ENCODE measurements at places on chromosomes 3 and 15.

DNA sequence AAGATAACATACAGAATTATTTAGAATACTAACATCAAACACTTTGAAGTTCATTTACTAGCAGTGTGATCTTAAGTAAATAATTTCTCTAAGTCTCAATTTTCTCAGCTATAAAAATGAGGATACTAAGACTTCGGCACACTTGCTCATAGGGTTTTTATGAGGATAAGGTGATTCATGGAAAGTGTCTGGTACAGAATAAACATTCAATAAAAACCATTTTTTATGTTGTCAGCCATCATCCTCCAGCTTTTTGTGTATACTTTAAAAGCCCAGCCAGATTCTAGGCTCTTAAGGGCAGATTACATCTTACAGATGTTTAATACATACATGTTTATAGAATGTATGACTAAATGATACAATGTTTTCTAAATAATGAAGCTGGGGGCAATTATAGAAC, 56.8 kb downstream of the FEZF2 start:
- no peak for DNase-seq

GRCh38 chr3:183789826-183790225, 35.6 kb downstream of the MAP6D1 start:
- DNase-seq = no peak

DNA sequence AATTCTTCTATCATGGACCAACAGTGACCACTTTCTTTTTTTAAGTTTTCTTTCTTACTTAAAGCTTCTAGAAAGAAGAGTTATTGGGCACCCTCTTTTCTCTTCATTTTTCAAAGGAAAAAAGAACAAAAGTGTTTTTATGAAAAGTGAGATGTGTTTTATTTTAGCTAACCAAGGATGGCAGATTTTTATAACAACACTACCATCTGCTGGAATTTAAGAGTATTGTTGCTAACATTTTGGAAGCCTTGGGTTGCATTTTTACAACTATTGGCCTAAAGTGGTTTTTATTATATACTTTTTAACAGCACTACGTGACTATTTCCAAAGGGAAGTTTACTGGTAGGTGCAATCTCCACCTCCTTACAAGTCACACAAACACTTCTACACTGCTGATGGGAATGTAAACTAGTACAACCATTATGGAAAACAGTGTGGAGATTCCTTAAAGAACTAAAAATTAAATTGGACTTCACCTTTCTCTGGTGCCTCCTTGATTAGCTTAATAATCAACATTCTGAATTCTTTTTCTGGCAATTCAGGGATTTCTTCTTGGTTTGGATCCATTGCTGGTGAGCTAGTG, 237.7 kb upstream of the AGTR1 start:
- no peak for DNase-seq

DNA sequence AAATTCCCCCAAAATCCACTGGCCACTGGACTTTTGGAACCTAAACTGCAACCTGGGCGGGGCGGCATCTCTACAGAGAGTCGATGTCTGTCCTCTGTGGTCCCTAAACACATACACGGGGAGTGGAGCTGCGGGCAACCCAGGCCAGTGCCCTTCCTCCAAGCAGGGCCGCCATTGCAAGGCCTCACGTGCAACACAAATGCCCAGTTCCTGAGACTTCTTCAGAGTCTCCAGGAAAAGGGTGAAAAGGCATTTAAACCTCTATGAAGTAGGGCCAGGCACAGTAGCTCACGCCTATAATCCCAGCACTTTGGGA, 4.9 kb downstream of the MUC4 start:
- DNase-seq = no peak

DNA sequence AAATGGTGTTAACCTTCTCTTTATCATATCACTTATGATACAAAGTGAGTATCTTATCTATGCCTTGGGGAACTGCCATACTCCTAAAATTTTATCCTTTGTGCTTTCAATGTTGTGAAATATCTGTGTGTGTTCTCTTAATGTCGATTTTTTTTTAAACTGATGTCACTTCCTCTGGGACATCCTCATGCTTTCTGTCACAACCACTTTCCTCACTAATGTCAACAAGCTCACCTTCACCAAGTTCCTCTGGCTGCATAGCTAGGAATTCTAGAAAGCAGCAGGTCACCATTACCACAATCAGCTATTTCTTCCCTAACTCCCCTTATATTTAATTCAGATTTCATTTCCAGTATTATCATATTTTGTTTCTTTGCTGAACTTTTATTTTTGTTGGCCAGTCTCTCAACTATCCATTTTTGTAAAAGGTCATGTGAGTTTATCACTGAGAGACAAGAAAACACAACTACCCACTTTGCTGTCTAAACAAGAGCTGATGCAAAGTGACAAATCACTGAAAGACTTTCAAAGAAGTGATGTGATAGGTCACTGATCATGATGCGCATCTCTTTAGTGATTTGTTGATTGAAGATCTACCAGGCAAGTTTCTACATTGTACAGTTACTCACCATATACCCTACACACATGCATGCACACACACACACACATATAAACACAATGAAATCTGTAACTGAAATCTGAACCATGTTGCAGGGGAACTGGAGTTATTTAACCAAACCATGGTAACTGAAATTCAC, 369.0 kb downstream of the ULK4 start:
- DNase-seq = no peak

DNA sequence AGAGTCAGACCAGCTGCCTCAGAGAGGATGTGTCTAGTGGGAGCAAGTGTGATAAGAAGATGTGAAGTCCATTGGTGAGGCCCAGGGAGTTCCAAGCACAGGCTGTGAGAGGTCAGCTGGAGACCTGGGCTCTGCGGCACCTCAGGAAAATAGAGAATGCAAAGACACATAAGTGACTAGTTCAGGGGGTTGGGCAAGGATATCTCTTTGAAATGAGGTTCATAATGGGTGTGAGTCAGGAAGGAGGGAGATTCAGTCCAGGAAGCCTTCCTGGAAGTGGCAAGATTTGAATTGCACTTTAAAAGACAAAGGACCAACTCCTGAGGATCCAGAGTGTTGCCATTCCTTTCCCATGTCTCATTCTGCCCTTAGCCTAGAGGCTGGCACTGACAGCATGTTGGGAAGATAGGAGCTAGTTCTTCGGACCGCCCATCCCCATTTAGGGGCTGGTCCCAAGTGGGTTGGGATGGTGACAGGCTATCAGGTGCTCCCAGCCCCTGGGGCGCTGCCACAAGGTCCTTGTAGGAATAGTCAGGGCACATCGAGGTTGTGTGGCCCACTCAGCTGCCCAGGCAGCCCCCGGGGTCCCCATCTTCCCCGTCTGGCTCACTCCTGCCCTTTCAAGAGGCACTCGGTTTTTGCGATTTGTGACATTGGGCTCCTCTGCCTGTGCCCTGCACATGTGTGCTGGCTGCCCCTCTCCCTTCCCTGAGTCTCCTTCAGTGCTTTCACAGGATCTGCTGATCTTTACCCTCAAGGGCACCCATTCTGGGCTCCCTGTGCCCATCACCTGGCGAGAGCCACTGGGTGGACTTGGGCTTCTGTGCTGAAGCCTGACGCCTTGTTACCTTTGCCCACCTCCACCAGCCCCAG, 23.7 kb downstream of the ESYT3 start:
- DNase-seq = no peak

- no peak for DNase-seq
Observed at GRCh38 chr3:120170223-120170622, 76.0 kb upstream of the GSK3B start.

DNA sequence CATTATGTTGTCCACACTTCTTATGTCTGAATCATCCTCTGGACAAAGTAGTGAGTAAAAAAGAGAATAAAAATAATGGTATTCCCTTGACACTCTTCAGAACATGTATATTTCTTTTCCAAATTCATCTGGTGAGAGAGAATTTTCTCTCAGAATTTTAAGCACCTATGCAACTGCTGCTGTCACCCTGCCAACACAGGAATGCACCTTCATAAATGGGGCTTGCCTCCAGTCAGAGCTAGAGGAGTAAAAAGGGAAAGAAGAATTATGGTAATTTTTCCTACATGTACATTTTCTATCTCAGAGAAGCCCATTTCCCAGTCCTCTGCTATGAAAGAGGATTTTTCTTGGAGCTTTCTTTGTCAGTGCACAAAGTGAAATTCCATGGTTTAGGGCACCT, 92.2 kb upstream of the ALCAM start:
- DNase-seq = no peak

GRCh38 chr15:25890529-25890928, 27.4 kb upstream of the ATP10A start:
- DNase-seq = no peak

DNA sequence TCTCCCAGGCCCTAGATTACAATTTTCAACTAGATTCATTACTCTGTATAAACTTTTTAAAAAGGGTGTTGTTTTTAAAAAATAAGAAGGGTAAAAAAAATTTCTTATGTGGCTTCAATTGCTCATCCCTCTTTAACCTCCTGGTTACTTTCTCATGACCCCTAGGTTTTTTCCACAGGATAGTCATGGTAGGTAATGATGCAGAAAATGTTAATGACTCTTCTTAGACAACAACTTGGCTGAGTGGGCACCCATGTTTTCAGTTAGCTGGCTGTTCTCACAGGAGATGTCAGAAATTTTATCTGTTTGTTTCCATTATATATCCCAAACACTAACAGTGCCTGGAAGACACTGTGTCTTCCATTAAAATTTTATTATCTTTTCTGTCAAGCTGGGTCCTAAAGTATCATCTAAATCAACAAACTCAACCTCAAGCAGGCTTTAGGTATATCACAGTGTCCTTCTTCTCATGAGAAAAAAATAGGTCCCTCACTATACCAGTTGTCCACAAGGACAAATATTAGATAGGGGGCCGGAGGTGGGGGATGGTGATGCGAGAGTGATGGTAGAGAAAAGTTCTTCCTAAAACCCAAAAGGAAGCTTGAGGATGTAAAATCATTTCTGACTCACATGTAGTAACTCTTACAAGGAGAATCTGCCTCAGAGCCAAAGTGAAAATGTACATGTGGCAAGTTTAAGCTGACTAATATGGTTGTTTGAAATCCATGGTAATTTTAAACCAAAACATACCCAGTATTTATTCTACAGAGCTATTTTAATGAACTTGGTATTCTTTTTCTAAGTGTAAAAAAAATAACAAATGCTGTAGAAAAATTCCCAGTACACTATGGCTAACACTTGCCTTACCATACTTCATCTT, 43.3 kb downstream of the PLOD2 start:
- no peak for DNase-seq

DNA sequence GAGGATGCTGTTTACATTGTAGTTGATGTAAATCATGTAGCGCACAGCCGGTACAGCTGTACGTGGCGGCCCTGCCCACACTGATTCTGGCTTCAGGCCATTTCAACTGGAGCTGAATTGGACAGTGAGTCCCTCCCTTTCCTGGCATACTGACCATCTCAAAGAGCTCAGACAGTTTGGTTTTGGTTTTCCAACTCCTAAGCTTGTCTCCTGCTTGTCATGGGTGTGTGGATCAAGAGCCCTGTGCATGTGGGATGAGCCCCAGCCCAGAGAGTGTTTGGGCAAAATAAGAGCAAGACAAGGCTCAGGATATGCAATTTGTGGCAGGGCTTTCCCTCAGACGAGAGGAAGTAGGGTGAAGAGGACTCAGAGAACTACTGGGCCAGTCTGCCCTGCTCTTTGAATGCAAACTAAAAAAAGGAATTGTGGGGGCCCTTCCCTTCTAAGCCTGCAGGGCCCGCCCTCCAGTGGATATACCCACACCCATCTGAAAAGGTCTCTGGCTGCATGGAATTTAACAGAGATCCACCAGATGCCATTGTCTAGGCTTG, 13.3 kb downstream of the ITGA11 start:
- no peak for DNase-seq

DNA sequence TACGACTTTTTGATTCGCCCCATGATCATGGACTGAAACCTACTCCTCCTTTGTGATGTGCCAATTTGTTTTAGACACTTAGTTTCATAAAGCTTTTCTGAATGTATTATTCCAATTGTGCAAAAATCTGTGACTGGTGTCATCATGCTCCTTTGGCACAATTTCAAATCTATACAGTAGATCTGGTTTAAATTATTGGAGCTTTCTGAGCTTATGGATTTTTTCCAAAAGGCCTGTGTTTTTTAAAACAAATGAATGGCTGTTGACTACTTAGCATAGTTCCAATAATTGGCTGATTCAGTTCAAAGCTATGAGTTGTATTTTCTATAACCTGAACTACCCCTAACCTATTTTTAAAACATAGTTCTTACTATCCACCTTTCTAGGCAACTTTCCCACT, 282.7 kb downstream of the CNTN3 start:
- no peak for DNase-seq

DNA sequence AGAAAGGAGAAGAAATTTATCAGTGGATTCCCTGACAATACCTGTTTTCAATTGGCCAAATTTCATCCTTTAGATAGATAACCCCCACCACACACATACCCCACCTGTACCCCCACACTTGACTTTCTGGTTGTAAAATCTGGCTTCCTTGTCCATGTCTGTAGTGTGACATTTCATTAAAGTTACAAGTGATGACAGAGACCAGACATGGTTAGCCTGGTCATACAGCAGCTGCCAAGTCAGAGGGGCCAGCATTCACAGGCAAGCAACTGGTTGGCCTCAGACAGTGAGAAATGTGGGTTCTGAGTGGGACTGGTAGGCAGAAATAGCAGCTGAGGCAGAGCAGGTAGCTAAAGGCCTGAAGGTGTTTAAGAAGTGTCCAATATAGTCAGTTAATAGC, 238.6 kb upstream of the SOX14 start:
- DNase-seq = no peak

- no peak for DNase-seq
Observed at GRCh38 chr3:806006-806405, 286.8 kb upstream of the CNTN6 start.

- DNase-seq = no peak
Observed at GRCh38 chr3:156973954-156974353, 147.8 kb downstream of the LEKR1 start.

DNA sequence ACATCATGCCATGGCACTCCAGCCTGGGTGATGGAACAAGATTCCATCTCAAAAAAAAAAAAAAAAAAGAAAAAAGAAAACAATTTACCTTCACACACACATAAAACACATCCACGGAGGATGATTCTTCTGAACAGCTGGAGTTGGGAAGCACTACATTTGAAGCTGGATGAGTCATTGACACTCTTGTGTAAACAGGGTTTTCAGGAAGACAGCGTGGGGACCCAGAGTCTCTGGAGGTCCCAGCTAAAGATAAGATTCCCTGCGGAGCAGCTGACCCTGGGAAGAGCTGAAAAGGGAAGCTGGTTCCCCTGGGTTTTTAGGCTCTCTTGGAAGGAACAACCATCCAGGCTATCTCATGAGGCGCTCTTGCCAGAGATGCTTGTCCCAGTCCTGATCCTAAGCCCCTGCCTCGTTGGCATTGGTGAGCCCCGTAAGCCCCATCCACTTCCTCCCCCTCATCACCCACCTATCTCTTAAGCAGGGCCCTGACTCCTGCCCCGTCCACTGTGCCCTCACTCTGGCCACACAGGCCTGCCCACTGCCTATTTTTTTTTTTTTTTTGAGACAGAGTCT, 32.0 kb upstream of the FURIN start:
- no peak for DNase-seq

GRCh38 chr3:149879872-149880271, 66.9 kb downstream of the RNF13 start:
- DNase-seq = peak; percentile 63

GRCh38 chr3:142613491-142613890, 17.3 kb downstream of the PLS1 start:
- DNase-seq = no peak
